ENCODE measurements at places on chromosomes 5 and 9. TPM values are rescaled to one million over a fixed set of nuclear protein-coding genes. Genes with fewer than 3 reads are reported as not detected.

TAF11L10 gene
- not detected for total RNA-seq

SOX30 gene
- 0.12 TPM for total RNA-seq

PCDHA13 gene
- total RNA-seq: not detected

DPP7 gene
- 251 TPM for total RNA-seq

ADAMTSL2 gene
- not detected for total RNA-seq

ASPN gene
- total RNA-seq: not detected

RANBP17 gene
- not detected for total RNA-seq

GADD45G gene
- 34.2 TPM for total RNA-seq

GFPT2 gene
- 0.39 TPM for total RNA-seq

AJM1 gene
- 8.8 TPM for total RNA-seq

TPPP gene
- not detected for total RNA-seq
